ENCODE measurements at places on chromosomes 4 and X. TPM values are rescaled to one million over a fixed set of nuclear protein-coding genes. Genes with fewer than 3 reads are reported as not detected.

DNA sequence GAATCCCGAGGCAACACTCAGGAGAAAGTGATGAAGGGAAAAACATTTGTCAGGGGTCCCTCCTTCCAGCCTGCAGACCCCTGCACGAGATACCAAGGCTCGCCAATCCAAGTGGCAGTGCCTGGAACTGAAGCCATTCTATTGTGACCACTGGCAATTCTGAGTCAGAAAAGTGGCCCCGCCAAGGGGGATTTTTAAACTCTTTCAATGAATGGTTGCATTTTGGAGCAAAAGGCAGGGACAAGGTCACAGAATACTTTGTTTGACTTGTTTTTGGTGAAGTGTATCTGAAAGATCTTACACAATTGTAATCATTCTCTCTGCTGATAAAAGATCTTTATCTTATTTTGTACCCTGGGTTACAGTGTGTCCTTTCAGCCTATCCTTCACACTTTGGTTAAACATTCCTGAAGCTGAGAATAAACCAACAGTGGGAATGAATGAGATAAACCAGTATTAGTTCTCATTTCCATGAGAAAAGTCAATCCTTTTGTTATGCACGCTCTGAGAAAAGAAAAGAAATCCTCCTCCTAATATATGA lies 115.9 kb upstream of the PDLIM3 start:
- DNase-seq: no peak
- H3K27me3 ChIP-seq: no peaks in the 10 kb centered on the region
- H3K36me3 ChIP-seq: peaks cover 58% of the 10 kb centered on the region
- H3K27ac ChIP-seq: peak overlapping the region; percentile 16

CXCL9 gene
- not detected for total RNA-seq

ZNF41 gene
- total RNA-seq: 13.4 TPM

LEF1 gene
- total RNA-seq: 6.2 TPM

DNA sequence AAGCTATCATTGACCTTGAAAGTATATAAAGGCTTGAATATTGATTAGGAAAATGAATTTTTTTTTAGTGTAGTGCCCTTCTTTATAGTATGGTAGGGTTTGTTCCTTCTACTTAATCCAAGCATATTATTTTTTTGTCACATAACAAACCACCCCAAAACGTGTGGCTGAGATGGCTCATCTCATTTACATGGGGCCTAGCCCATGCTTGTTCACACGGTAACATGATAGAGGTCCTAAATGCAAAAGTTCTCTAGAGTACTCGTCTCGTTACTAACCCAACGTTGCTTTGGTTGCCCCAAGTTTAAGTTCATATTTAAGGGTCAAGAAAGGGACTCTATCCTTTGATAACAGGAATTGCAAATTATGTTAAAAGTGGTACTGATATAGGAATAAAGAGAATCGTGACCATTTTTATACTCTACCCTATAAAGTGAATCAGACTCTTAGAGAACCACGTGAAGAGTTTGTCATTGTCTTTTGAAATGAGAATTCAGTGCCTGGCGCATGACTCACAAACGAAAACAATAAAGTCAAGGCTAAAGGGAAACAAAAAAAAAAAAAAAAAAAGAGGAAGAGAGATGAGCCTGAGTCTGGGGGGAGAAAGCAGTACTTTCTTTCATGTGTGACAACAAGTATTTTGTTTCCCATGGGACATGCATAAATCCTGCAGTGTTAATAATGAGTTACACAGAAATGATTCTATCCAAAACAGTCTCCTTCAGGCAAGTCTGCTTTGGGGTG lies 402.8 kb upstream of the NWD2 start:
- no peaks in the 10 kb centered on the region for H3K36me3 ChIP-seq
- H3K27ac ChIP-seq: no peak overlapping the region
- no peaks in the 10 kb centered on the region for H3K4me1 ChIP-seq
- no peaks in the 10 kb centered on the region for H3K27me3 ChIP-seq
- no peak overlapping the region for H3K4me3 ChIP-seq

DNA sequence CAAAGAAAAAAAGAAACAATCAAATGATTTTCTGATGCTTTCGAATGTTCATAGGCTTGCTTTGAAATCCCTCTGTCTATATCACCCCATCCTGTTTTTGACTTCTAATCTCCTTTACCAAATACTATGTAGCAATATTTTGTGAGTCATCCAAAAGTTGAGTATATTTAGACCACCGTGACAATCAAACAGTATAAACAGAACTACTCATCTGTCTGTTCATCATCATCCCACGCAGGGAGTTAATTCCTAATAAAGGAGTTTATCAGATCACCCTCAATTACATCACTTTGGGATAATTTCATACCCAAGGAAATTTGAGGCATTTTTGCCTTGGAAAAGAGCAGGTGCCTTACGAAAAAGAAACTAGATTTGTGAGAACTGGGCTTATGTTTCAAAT lies 212.9 kb downstream of the CBR4 start:
- H3K36me3 ChIP-seq: no peaks in the 10 kb centered on the region
- DNase-seq: no peak
- H3K27me3 ChIP-seq: no peaks in the 10 kb centered on the region
- H3K27ac ChIP-seq: peak overlapping the region; percentile 42
- H3K4me1 ChIP-seq: peaks cover 24% of the 10 kb centered on the region

DNA sequence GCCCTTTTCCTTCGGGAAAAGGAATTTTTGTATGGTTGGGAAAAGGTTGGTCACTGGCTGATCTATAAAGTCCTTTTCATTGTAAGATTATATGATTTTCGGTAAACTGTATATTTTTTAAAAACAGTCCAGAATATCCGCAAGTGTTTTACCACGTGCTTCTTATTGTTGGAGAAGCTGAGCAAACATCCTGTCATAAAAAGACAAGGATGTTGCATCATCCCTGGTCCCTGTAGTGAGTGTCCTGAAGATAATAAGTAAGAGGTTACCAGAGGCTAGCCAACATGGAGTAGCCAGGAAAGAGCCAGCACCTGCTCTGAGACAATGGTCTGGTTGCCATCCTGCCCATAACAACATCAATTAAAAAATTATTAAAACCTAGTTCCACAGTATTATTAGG lies 5.1 kb downstream of the CXCL9 start:
- no peak for DNase-seq
- H3K27me3 ChIP-seq: no peaks in the 10 kb centered on the region
- no peak overlapping the region for H3K4me3 ChIP-seq
- no peaks in the 10 kb centered on the region for H3K4me1 ChIP-seq

DNA sequence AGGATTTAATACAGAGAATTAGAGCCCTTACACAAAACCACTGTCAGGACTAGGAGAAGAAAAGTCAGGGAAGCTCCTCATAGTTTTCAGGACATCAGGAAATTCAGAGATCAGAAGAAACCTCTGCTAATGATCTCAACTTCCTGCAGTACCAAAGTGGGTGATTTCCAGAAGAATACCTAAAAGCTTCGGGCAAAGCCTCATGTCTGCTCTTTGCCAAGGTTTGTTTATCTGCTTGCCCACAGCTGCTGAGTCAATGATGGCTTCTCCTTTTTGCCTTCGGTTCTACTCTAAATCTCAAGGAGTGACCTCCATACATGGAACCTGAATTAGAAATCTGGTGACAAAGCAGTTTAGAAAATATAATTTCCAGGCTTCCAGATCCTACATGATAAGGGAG lies 68.4 kb downstream of the USP38 start:
- H3K4me3 ChIP-seq: no peak overlapping the region
- no peaks in the 10 kb centered on the region for H3K4me1 ChIP-seq
- H3K36me3 ChIP-seq: no peaks in the 10 kb centered on the region
- no peak for DNase-seq

- H3K27ac ChIP-seq: no peak overlapping the region
- peaks cover 42% of the 10 kb centered on the region for H3K36me3 ChIP-seq
- no peaks in the 10 kb centered on the region for H3K27me3 ChIP-seq
- no peak overlapping the region for H3K4me3 ChIP-seq
- H3K4me1 ChIP-seq: no peaks in the 10 kb centered on the region
Observed at GRCh38 chrX:10121787-10122186, 35.0 kb upstream of the CLCN4 start.

BANK1 gene
- 1.1 TPM for total RNA-seq

RNF212 gene
- not detected for total RNA-seq

DNA sequence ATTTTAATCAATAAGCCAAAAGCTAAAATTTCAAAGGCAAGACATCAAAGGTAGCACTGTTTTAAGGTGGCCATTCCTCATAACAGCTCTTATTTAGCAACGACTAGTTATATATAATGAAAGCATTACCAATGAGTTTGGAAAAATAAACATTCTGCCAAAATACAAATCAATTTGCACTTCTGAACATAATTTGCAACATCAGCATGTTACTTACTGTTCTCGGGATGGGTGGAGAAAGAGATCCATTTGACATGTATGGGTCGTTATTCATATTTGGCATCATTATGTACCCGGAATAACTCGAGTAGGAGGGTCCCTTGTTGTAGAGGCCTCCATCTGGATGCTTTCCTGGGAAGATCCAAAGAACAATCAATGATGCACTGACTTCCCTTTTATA lies 5.4 kb downstream of the LEF1 start:
- H3K4me1 ChIP-seq: peaks cover 24% of the 10 kb centered on the region
- DNase-seq: no peak
- no peaks in the 10 kb centered on the region for H3K36me3 ChIP-seq
- peaks cover 16% of the 10 kb centered on the region for H3K27me3 ChIP-seq

All from stomach (tissue), 19 donors.